ENCODE measurements at places on chromosomes 16 and 17. TPM values are rescaled to one million over a fixed set of nuclear protein-coding genes. Genes with fewer than 3 reads are reported as not detected.

The ARL5C gene
- not detected for total RNA-seq

DNA sequence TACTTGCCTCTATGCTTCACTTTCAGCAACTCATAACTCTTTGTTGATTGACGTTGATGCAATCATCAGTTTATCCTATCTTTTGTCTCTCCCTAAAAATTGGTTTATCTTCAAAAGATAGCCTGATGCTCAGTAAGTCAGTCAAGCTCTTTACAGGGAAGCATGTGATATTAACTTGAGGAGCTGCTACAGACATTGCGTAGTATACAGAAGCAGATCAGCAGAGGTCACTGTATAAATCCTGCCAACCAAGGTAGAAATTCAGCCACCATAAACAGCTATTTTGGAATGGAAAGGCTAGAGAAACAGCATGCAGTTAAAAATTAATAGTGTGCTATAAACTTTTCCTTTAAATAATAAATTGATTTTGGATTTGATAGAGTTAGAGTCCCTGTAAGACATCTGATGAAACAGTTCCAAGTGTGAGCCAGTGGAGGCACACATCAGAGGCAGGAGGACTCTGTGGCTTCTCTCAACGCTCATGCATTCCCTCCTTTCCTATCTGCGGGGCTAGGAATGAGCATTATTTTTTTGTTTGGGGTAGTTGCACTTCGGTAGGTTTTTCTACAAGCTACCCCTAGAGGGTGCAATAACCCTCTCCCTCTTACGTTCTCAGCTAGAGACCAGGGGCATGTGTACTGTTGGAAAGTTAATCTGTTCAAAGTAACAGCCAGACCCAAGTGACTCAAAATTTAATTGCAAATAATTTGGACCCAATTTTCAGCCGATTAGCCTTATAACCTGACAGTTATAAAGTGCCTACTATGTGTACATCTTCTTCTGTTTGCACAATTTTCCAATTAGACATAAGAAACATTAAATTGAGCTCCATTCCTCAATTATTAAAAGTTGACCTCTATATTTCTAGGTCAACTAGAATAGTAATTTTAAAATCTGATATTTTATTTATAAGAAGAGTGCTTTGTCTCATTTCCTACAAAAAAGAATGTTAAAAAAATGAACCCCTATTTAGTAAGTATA, 647.7 kb upstream of the SOX9 start:
- DNase-seq: no peak

GRCh38 chr17:28720247-28720996, 637 bp downstream of the RPL23A start:
- DNase-seq: no peak

DNA sequence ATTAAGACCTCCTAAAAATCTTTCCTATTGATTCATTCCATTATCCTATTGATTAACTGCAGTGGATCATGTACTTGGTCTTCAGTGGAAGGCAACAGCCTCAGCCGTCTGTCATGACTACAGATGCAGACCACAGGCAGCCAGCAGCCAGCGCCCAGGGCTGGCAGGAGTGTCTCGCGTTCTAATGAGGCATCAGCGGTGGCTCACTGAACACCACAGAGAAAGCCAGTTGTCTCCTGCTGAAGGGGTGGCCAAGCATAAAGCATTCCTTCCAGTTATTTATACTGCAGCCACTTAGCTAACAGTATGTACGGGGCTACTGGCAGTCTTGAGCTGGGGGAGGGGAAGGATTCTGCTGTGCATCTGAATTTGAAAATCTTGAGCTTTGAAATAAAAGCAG, 214.3 kb downstream of the IRX3 start:
- no peak for DNase-seq

The PABPN1L gene
- total RNA-seq: not detected

The NOG gene
- 64.4 TPM for total RNA-seq

The TSPOAP1 gene
- 0.05 TPM for total RNA-seq

GRCh38 chr16:637081-638018, 1.2 kb upstream of the METTL26 start:
- DNase-seq: no peak

DNA sequence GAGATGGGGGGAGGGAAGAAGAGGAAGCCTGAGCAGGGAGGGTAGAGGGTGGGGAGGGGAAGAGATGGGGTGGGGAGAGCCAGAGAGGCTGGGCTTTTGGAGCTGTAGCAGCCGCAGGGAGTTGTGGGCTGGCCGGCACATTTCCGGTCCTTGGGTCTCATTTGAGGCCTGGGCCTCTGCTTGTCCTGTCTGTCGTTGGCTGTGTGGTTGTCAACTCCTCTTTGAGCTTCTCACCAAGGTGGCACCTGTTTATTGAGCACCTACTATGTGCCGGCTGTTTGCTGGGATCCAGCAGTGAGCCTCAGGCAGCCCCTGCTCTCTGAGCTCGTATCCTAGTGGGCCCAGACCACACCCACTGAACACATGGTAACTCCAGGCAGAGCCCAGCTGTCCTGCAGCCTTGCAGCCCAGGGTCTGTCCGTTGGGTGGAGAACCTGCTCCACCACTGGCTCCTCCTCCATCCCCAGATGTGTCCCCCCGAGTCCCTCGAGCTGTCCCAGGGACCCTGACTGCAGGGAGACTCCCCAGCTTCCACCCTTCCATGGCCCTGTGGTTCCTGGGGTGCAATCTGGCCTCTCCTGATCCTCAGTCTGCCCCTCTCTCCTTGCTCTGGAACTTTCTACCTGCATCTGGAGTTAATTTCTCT, 164.9 kb downstream of the IRF8 start:
- no peak for DNase-seq

GRCh38 chr16:58509256-58510096, 5.8 kb upstream of the SETD6 start:
- DNase-seq: no peak

- no peak for DNase-seq
Measured at GRCh38 chr17:78986649-78987328, 7.1 kb upstream of the LGALS3BP start.

GRCh38 chr17:82805254-82805653, 34.6 kb downstream of the ZNF750 start:
- DNase-seq: no peak

GRCh38 chr17:63611354-63611753, 10.7 kb downstream of the TACO1 start:
- no peak for DNase-seq

The PYY gene
- total RNA-seq: not detected

DNA sequence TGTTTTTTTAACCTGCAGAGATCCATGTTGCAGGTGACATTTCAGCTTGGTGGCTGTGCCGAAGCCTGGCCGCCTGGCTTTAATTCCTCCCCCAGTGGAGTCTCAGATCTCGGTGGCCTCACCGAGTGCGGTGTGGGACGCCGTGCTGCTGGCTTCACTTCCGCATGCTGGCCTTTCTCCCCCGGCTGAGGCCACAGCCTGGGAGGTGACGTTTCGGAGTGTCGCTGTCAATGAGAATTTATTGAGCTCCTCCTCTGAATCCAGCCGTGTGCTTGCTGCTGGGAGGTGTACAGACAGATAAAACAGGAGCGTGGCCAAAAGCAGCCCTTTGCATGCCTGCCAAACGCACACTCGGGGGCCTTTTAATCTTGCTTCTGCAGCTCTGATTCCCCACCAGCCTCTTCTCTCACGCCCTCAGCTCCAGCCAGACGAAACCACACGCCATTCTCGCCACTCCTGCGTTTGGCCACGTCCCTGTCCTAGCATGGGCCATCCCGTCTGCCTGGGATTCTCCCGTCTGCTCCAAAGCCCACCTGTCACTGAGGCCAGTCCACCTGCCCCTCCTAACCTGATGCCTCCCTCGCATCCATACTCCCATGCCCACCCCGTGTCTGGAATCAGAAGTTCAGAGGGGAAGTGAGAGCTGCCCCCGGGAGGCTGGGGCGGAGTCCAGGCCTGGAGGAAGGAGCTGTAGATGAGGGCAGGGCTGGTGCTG, 3.6 kb downstream of the GSE1 start:
- no peak for DNase-seq

Data from glomerular endothelial cell (primary cell).